ENCODE measurements at places on chromosomes 12 and 14.

- no peak for DNase-seq
These were observed 61.8 kb downstream of the GALNT16 start for GRCh38 chr14:69321601-69322330.

DNA sequence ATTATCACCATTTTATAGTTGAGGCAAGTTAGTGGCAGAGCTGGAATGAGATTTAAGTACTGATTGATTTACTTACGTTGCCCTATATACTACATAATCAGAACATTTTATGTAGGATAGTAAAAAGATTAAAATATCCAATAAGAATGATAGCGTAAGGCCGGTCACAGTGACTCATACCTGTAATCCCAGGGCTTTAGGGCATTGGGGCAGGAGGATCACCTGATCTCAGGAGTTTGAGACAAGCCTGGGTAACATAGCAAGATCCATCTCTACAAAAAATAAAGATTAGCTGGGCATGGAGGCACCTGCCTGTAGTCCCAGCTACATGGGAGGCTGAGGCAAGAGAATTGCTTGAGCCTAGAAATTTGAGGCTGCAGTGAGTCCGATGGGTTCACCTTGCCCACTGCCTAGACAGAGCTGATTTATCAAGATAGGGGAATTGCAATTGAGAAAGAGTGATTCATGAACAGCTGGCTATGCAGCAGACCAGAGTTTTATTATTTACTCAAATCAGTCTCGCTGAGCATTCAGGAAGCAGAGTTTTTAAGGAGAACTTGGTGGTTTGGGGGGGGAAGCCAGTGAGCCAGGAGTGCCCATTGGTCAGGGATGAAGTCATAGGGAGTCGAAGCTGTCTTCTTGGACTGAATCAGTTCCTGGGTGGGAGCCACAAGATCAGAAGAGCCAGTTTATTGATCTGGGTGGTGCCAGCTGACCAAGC is 24.7 kb upstream of the SGPP1 start:
- no peak for DNase-seq

DNA sequence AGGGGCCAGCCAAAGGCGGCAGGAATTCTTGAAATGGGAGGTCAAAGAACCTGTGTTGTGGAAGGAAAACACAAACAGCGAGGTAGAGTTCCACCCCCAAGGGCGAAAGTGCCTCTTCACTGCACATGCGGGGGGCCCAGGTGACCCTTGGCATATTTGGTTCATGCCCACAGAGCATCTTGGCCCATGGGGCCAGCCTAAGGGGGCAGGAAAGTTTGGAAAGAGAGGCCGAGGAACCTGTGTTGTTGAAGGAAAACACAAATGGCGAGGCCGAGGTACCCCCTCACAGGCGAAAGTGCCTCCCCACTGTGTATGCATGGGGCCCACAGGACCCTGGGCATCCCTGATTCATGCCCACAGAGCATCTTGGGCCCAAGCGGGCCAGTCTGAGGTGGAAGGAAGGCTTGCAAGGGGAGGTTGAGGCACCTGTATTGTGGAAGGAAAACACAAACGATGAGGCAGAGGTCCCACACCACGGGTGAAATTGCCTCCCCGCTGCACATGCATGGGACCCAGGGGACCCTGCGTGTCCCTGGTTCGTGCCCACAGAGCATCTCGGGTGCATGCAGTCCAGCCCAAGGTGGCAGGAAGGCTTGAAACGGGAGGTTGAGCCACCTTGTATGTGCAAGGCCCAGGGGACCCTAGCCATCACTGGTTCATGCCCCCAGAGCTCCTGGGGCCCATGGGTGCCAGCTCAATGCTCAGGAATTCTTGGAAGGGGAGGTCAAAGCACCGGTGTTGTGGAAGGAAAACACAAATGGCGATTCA is 384.1 kb downstream of the ALG10 start:
- DNase-seq: no peak

DNA sequence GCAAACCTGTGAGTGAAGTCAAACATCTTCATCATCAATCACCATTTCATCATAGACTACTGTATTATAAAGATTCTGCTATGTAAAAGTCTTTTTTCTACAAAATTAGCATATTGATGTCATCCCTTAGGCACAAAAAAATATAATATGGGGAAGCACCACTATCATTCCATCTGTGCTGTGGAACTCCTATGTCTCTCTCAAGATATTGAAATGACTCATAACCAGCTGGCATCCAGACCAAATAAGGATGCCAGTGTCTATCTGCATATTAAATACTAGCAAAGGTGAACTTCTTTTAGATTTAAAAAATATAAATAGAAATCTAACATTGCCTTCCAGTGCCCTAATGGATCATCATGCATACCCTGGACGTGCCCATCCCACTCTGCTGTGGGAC is 17.9 kb upstream of the DCAF5 start:
- DNase-seq: no peak

- DNase-seq: no peak
These were observed 80.7 kb downstream of the RAD51B start for GRCh38 chr14:67900231-67900630.

DNA sequence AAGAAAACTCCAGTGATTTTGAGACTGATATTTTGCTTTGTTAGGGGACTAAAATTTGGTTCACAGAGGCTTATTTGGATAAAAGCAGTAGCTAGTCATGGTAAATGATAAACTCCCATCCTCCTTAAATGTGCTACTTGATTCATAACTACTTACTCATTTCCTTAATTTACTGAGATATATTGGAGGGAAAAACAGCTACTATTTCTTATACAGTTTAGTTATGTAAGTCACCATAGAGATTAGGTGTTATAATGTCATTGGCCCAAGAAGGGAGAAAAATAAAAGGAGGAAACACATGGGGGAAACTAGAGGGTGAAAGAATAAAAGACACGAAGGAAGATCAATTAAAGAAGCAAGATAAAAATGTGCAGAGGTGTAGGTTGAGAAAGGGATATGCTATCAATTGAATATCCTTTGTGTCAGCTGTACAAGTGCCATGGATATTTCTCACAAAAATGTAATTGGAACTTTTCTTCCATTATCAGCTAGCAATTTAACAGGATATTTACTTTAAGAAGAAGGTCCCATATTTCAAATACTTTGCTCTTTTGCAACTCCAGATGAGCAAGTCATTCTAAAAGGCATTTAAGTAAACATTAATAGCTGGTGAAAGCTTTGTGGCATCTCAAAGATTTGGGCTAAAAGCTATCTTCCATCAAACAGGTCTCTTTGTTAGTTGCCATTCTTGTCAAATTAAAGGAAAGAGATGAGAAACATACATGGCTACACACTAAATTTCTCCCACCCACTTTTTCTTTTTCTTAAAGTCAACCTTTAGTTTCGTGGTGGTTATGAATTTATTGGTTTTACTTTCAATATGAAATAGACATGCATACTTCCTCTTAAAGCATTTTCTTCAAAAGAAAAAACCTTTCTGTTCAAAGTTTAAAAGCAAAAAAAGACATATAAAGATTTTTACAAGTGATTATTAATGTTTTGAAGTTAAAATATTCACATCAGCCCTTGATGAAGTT is 439.5 kb downstream of the CCER1 start:
- no peak for DNase-seq

DNA sequence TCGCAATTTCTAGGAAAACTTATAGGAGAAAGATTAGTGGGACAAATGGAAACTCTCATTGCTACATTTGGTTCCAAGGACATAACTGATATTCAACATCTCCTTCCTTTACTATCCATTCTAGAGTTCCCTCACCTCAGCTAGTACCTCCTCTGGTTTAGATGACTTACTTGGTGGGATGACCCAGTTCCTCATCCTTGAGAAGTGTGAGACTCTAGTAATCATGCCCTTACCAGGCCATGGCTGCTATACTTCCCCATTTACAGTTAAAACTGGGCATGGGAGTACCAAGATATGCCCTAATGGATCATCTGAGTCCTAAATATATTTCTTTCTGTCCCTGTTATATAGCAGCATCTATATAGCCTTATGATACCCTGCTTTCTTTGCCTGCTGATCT is 58.1 kb downstream of the IFT81 start:
- no peak for DNase-seq

- no peak for DNase-seq
These were observed 48.7 kb upstream of the PLXNC1 start for GRCh38 chr12:94099632-94100031.

DNA sequence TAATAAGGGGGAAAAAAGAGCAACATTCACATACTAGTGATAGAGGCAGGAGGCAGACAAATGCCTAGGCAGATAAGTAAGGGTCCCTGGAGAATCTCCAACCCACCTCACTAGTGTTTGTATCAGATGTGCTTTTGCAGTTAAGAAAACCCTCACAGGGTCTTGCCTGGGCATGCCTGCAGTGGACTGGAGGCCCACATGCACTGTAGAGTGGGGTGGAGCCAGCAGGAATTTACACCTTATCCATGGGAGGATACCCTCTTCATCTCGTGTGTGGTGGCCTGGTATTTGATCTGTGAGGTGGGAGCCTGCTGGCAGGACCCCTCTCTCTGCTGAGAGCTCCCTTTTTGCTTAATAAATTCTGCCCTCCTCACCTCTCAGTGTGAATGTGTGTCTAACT is 238.0 kb upstream of the SLC16A7 start:
- DNase-seq: no peak

GRCh38 chr14:90412058-90412457 is 15.2 kb downstream of the CALM1 start:
- no peak for DNase-seq

- no peak for DNase-seq
These were observed 118.3 kb downstream of the SLC38A6 start for GRCh38 chr14:61099216-61099835.

- no peak for DNase-seq
These were observed 17.3 kb upstream of the DNAH10 start for GRCh38 chr12:123744836-123745235.

- DNase-seq: no peak
These were observed 76.0 kb upstream of the TMCC3 start for GRCh38 chr12:94726236-94726835.

- DNase-seq: no peak
These were observed 17.6 kb upstream of the SLC16A7 start for GRCh38 chr12:59578254-59578653.

DNA sequence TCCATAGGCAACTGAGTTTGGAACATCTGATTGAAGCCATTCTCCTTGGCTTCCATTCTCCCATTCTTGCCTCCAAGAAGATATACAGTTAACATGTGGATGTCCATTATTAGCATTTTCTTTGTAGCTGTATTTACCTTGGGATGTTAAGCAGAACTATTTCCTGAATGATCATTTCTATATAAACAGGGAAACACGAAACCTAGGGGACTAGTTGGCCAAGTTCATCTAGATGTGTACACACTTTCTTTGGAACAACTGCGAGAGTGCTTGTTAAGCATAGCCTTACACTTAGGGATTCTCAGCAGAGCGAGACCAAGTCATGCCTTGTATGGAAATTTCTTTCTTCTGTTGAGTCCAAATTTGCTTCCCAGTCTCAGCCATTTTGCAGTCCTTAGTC is 42.1 kb downstream of the DRAM1 start:
- DNase-seq: no peak

DNA sequence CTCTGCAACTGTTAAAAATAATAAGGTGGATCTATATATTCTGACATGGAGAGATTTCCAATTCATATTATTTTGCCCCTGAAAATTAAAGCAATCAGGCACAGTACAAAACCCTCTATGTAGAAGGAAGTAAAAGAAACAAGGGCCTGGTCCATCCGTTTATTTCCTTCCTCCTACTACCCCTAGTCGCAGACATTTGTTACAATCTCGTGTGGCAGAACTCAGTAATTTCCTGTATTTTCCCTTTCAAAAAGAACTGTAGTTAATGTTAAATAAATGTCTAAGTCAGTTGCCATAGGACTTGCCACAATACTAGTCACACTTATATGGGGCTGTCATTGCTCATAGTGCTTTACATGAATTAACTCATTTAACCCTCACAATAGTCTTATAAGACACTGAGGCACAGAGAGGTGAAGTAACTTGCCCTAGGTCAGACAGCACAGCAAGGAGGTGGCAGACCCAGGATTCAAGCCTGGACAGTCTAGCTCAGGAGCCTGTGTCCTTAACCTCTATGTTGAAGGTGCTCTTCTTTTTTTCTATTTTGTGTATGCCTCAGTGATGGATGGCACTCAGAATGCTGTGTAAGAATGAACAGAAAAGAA is 24.2 kb downstream of the NINJ2 start:
- no peak for DNase-seq

- no peak for DNase-seq
These were observed 99.8 kb downstream of the BORCS5 start for GRCh38 chr12:12456637-12457036.

DNA sequence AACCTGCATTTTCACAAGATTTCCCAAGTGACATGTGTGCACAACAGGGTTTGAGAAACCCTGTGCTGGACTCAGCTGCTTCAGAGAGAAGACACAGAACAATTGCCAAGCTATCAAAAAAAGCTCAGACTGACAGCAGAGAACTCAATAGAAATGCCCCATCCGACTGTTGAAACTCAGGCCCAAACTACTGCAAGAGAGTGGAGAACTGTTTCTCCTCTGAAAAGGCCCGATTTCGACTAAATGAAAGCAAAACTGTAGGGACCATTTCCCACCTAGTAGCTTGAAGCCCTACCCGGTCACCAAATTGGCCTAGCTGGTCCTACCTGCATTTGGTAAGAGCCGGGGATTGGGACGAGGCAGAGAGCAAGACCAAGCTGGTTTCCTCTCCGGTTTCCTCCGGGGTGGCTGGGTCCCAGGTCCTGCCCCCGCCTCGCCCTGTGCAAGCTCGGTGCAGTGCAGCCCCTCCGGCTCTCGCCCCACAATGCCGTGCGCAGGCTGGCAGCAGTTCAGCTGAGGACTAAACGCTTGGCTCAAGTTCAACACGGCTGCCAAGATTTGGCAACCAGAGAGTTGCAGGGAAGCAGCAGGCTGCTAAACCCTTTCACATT is 1180.6 kb downstream of the VRK1 start:
- peak; percentile 62 for DNase-seq

- no peak for DNase-seq
These were observed 161.3 kb downstream of the RPL10L start for GRCh38 chr14:46490238-46490685.

- DNase-seq: no peak
These were observed 158.0 kb upstream of the RTL1 start for GRCh38 chr14:101061411-101062064.

GRCh38 chr12:67357376-67358125 is 88.4 kb downstream of the CAND1 start:
- DNase-seq: no peak

DNA sequence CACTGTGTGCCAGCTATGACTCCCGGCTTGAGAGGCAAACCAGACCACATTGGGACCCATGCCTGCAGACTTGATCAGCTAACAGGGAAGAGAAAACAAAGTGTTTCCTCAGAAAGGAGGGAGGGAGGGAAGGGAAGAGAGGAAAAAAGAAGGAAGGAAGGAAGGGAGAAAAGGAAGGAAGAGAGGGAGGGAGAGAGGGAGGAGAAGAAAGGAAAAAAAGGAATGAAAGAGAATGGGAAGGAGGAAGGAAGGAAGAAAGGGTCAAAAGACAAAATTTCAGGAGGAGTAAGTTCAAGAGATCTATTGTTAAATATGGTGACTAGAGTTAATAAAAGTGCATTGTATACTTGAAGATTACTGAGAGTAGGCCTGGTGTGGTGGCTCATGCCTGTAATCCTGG is 18.9 kb downstream of the FIGNL2 start:
- no peak for DNase-seq

DNA sequence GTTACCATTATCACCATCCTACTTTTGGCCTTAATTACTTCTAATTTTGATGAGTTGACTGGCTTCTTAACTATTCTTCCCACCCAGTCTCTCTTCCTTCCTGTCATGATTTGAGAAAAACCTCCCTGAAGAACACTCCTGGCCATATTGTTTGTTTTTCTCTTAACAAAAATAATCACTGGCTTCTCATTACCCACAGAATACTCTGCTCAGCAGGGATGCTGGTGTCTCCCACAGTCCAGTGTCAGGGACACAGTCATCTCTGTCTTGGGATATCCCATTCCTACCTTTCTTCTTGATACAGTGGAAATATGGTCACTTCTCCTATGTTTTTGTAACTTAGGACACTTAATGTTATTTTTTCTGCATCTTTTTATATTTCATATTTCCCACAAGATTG is 103.7 kb downstream of the SRGAP1 start:
- no peak for DNase-seq

Data from stimulated activated CD4-positive, alpha-beta T cell treated with anti-CD3 and anti-CD28 coated beads, TNF-alpha, amount 100 ng/mL, for 24 hours (primary cell).